ENCODE measurements at places on chromosomes 2 and 18. TPM values are rescaled to one million over a fixed set of nuclear protein-coding genes. Genes with fewer than 3 reads are reported as not detected.

Gene AOX1
- 0.84 TPM for total RNA-seq

DNA sequence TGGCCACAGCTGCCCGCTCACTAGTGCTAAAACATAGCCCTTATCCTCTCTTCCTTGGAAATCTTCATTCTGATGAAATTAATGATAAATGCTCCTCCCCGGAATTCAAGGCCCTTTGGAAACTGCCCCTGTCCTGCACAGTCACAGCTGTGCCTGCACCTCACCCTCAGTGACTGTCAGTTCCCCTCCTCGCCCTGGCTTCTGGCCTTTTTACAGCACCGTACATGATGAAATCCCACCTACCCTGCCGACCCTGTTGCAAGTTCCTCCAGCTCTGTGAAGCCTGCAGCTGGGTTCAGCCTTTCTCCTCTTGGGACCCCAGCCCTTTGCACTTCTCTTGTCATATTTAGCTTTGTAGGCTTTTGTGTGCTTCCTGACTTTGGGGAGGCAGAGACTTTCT is 48.4 kb downstream of the DCDC2C start:
- no peaks in the 10 kb centered on the region for H3K36me3 ChIP-seq
- no peak overlapping the region for H3K4me3 ChIP-seq
- no peak for DNase-seq
- no peaks in the 10 kb centered on the region for H3K4me1 ChIP-seq

Gene IL1B
- total RNA-seq = not detected

GRCh38 chr2:72696559-72696958 is 129.3 kb downstream of the EXOC6B start:
- H3K4me1 ChIP-seq = no peaks in the 10 kb centered on the region
- no peak overlapping the region for H3K27ac ChIP-seq
- H3K4me3 ChIP-seq = no peak overlapping the region
- no peaks in the 10 kb centered on the region for H3K27me3 ChIP-seq

Gene NGEF
- 0.55 TPM for total RNA-seq

Gene KLHL14
- not detected for total RNA-seq

Gene TNFRSF11A
- total RNA-seq = 5.4 TPM

DNA sequence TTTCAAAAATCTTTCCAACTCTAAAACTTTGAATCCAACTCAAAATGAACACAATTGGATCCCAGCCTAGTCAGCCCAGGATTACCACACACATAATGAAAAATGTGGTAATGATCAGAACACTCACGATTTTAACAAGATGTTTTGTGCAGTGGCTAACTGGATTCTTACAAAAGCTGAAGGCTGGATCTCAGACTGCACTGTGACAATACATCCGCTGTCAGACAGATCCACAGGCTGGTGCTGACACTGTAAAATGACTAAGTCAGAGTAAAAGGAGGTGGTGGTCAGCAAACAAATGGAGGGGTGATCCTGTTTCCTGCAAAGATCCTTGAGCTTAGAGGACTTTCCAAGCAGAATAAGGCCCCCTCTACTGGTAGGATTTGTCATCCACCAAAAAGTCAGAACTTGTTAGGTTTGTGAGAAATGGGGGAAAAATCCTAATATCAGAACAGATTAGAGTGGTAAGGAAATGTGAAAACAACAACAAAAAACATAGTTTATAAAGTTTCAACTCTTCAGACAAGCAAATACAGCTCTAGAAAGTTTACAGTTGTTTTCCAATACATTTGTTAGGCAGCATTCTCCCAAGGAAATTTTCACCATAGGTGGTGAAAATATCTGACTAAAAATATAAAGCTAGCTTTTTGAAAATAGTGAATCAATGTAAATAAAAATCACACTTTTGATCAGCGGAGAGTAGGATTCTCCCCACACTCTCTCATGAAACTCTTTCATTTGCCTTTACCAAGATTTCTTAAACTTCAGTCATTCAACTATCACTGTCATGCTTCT is 211.9 kb downstream of the AGPS start:
- H3K4me3 ChIP-seq = no peak overlapping the region
- peaks cover 3% of the 10 kb centered on the region for H3K36me3 ChIP-seq
- no peak for DNase-seq
- no peaks in the 10 kb centered on the region for H3K4me1 ChIP-seq

GRCh38 chr18:63207835-63208234 is 111.7 kb downstream of the BCL2 start:
- H3K4me3 ChIP-seq = peak overlapping the region; percentile 83
- H3K27ac ChIP-seq = peak overlapping the region; percentile 67
- H3K27me3 ChIP-seq = no peaks in the 10 kb centered on the region

DNA sequence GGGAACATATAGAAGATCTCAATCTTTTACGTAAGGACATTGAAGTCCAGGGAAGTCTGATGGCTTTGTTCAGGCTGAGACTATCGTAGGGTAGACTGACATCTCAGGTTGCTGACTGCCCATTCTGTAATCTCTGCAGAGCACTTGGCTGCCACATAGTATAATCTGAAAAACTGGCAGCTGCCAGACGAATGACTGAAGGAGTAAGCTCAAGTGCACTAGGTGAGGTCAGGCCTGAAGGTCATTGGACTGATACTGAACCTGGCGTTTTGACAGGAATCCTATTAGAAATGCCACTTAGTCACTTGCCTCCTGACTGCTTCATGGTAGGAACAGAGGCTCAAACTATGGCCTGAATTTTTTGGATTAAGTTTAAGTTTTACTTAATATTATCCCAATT is 23.5 kb downstream of the GPD2 start:
- H3K36me3 ChIP-seq = no peaks in the 10 kb centered on the region
- DNase-seq = no peak
- H3K27me3 ChIP-seq = no peaks in the 10 kb centered on the region
- no peak overlapping the region for H3K27ac ChIP-seq
- H3K4me1 ChIP-seq = peaks cover 21% of the 10 kb centered on the region

Gene SEPTIN10
- total RNA-seq = 1.5 TPM

Gene OSGEPL1
- 10.2 TPM for total RNA-seq

DNA sequence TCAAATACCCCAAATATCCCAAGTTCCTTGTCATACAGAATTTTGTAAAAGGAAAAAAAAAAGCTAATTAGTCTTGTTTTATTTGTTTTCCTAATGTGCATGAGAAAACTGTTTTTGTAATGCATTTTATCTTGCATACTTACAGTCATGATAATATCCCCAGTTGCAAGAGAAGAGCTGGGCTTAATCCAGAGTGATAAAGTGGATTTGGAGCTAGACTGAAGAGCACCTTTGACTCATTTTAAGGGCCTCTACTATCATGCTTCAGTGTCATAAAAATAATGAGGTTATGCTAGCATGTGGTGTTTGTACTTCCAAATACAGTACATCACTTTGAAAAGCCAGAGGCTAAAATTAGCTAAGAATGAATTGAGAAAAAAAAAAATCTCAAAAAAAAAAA is 26.4 kb downstream of the ARHGAP15 start:
- no peak for DNase-seq
- H3K27ac ChIP-seq = peak overlapping the region; percentile 73
- peaks cover 78% of the 10 kb centered on the region for H3K4me1 ChIP-seq
- no peak overlapping the region for H3K4me3 ChIP-seq

Gene HPCAL1
- total RNA-seq = 52.0 TPM

DNA sequence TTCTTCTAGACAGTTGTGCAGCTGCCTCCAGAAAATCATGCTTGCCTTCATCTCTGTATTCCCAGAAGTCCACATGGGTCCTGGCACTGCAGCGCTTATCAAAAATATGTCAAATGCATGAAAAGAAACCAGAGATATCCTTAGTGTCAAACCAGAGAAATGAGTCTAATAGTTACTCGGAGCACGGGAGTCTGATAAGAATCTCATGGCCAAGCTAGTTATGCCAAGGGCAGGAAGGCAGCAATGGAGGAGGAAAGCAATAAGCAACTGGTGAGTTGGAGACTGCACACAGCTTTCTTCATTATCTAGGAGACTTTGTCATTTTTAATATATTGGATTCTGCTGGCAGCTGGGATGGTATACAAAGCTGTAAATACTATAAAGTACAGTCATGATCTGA is 38.6 kb downstream of the TRIB2 start:
- H3K27ac ChIP-seq = no peak overlapping the region
- H3K4me1 ChIP-seq = no peaks in the 10 kb centered on the region
- no peak overlapping the region for H3K4me3 ChIP-seq
- H3K36me3 ChIP-seq = no peaks in the 10 kb centered on the region
- no peaks in the 10 kb centered on the region for H3K27me3 ChIP-seq
- no peak for DNase-seq

Gene ZNF516
- 13.9 TPM for total RNA-seq

DNA sequence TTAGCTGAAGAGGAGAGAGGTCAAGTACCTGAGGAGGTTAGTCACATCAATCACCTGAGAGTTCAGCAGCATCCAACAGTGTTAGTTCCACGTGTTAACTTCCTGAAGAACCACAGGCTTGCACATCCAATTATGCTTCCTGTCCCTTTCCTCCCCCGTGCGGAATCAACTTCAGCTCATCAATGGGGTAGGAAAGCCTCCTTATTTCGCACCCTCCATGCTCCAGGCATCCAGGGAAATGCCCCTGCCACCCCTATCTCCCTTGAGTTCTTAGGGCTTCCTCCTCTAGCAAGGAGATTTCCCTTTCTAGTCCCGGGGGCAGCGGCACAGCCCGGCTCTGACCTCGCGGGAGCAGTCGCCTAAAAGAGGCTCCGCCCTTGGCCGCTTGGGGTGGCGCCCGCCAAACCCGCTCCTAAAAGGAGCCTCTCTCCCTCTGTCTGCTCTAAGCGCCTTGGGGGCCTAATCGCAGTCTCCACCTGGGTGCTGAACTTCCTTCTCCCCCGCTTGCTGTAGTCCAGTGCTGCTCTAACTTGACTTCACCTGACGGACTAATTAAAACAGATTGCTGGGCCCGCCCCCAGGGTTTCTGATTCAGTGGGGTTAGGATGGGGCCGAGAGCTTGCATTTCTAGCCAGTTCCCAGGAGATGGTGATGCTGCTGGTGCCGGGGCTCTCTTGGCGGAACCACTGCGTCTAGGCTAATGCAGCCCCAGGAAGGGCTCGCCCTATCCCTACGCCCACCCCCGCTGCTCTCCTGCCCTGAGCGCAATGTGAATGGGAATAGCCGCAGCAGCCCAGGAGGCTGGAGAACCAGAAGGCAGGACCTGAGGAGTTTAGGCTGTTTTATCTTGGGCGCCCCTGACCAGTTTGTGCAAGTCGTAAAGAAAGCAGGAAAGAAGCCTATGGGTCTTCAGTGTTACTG is 3.4 kb upstream of the TET3 start:
- H3K4me1 ChIP-seq = peaks cover 84% of the 10 kb centered on the region
- H3K4me3 ChIP-seq = peak overlapping the region; percentile 71
- peak; percentile 60 for DNase-seq
- H3K36me3 ChIP-seq = no peaks in the 10 kb centered on the region
- H3K27me3 ChIP-seq = no peaks in the 10 kb centered on the region

DNA sequence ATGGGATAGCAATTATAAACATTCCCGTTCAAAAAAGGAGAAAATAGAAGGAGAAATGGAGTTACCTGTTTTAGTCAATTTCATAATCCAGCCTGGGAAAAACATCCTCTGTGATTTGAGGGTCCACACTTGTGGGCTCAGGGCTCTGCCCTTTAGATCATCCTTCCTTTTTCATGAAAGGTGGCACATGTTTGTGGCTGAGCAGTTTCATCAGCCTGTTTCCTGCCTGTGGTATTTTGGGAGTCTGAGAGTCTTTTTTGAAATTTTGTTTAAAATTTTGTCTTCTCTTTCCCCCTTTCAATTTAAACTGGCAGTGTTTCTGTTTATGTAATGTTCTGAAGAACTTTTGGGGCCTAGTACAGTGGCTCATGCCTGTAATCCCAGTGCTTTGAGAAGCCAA is 84.0 kb downstream of the KIAA1328 start:
- no peaks in the 10 kb centered on the region for H3K27me3 ChIP-seq
- no peak overlapping the region for H3K4me3 ChIP-seq
- H3K4me1 ChIP-seq = peaks cover 16% of the 10 kb centered on the region
- peaks cover 4% of the 10 kb centered on the region for H3K36me3 ChIP-seq
- DNase-seq = no peak
- H3K27ac ChIP-seq = peak overlapping the region; percentile 27

Gene CXCR2
- total RNA-seq = 0.48 TPM

GRCh38 chr2:8684878-8685696 is 3.2 kb downstream of the ID2 start:
- H3K27ac ChIP-seq = peak overlapping the region; percentile 91
- no peaks in the 10 kb centered on the region for H3K27me3 ChIP-seq
- peaks cover 20% of the 10 kb centered on the region for H3K36me3 ChIP-seq
- peak; percentile 76 for DNase-seq

Gene LIMS4
- 0.17 TPM for total RNA-seq

GRCh38 chr18:8084160-8084559 is 517.0 kb downstream of the PTPRM start:
- H3K27ac ChIP-seq = no peak overlapping the region
- H3K36me3 ChIP-seq = no peaks in the 10 kb centered on the region
- no peak for DNase-seq

GRCh38 chr18:21684731-21685130 is 19.8 kb downstream of the ABHD3 start:
- DNase-seq = no peak
- H3K27me3 ChIP-seq = no peaks in the 10 kb centered on the region
- H3K27ac ChIP-seq = peak overlapping the region; percentile 38
- H3K4me1 ChIP-seq = peaks cover 14% of the 10 kb centered on the region

- H3K27me3 ChIP-seq = no peaks in the 10 kb centered on the region
- no peak for DNase-seq
- H3K4me1 ChIP-seq = peaks cover 20% of the 10 kb centered on the region
- no peaks in the 10 kb centered on the region for H3K36me3 ChIP-seq
These were observed 605.3 kb downstream of the ARHGAP15 start for GRCh38 chr2:143734507-143734906.

Gene PDE11A
- not detected for total RNA-seq

DNA sequence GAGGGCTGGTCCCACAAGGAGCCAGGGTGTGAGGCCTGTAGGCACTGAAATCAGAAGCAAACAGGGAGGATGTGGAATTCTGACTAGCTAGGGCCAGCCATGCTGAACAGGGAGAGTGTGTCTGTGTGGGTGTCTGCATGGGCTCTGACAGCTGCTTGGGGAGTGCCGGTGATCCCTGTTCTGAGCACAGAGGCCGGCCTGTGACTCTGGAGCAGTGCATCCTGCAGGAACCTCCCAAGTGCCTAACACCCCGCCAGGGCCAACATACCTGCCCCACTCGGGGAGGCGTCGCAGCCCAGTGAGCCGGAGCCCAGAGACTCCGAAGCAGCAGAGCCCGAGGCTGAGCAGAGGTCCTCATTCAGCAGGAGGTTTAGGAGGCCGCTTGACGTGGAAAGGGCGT is 11.5 kb upstream of the HES6 start:
- no peaks in the 10 kb centered on the region for H3K27me3 ChIP-seq
- no peak overlapping the region for H3K27ac ChIP-seq
- H3K4me3 ChIP-seq = no peak overlapping the region
- H3K36me3 ChIP-seq = no peaks in the 10 kb centered on the region
- no peak for DNase-seq

GRCh38 chr18:45198526-45198925 is 416.8 kb upstream of the SLC14A2 start:
- peaks cover 9% of the 10 kb centered on the region for H3K4me1 ChIP-seq
- H3K27me3 ChIP-seq = peaks cover 31% of the 10 kb centered on the region
- H3K4me3 ChIP-seq = no peak overlapping the region
- peak overlapping the region; percentile 86 for H3K27ac ChIP-seq
- DNase-seq = no peak
